ENCODE measurements at places on chromosomes 7 and 10.

GRCh38 chr10:8513155-8514147, 459.0 kb downstream of the GATA3 start:
- no peak for DNase-seq

GRCh38 chr7:54390565-54390964, 151.6 kb upstream of the VSTM2A start:
- no peak for DNase-seq

- no peak for DNase-seq
Measured at GRCh38 chr7:128894101-128894440, 16.4 kb downstream of the KCP start.

DNA sequence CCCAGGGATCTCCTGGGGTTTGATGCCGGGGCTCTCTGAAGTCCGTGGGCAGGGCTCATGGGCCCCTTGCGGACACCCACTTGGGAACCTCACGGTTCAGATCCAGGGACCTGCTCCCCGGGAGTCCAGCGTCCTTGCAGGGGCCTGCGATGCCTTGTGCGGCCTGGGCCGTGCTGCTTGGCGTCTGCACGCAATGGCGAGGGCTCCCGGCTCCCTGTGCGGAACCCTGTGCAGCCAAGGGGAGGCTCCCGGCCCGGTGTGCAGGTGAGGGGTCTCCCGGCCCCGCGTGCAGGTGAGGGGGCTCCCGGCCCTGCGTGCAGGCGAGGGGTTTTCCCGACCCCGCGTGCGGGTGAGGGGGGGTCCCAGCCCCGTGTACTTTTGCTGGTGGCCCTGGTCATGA, 146.7 kb downstream of the DNAJB6 start:
- no peak for DNase-seq

DNA sequence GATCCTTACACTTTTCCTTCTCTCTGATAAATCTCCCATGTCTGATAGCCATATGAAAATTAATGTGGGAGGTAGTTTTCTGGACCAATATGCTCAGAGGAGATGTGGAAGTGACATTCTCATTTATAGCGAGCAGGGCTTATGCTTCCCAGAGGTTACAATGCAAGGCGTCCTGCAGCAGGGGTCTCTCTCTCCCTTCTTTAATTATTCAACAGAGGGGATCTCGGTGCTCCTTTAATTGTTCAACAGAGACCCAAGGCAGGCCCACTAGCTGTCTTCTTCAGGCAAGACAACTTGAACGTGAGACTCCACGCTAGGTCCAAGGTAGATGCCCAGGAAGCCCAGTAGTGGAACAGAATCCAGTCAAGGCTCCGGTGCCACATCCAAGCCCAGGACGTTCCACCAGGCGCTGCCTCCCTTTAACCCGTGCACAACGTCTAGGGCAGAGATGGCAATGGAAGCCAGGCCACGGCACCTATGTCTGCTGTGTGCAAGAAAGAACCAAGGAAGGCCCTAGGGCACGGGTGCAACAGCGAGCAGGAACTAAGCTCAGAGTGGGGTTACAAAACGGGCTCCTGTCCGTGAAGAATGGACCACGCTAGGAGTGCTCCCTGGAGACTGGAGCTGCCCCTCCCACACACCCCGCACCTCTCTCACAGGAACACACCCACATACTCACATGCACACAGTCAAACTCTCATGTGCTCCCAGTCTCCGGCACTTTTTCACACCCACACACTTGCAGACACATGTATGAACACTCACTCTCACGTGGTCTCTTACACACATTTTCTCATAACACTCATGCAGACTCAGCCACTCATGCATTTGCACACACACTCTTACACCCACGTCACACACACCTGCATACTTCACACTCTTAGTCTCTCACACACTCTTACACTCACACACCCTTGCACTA, 230.4 kb downstream of the TNS3 start:
- no peak for DNase-seq

DNA sequence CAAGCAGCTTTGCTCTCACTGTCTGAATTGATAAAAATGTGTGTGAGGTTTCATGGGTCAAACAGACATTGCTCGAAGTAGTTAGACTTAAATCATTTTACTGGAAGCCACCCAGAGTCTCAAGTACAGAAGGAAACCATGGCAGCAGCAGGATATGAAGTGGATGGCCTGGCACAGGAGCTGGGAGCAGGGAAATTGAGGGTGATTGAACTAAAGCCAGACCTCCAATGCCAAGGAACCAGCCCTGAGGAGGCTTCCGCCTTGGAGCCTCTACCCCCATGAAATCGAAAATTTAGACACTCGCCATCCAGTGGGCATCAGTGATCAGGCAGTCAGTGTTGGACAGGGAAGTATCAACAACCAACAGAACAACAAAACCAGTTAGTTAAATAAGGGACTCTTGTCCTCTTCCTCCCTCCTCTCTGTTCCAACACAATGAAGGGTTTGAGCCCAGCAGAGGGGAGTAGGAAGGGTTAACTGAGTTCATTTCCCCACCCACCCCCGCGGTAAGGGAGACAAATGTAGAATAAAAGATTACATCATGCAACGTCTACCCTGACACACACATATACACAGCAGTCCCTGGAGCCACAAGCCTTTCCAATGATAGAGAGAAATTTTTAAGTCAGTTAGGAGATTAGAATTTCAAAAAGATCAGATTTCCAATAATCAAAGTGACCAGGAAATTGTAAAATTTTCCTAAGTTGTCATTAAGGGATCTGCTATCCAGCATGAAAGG, 156.3 kb downstream of the SLC16A9 start:
- DNase-seq = no peak

DNA sequence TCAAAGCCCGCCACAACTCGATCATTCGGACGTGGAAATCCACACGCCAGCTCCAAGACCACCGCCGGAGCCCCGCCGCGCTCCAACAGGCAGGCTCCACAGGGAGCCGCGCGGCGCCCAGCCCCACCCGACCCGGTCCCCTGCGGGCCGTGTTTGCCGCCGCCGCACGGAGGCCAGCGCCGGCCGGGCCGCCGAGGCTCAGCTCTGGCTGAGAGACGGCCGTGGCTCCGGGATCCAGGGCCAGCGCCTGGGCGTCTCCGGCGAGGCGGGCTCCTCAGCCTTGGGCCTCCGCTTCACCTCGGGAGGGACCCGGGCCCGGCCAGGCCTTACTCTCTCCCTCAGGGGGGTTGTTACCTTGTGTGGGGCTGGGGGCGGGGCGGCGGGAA, 333 bp downstream of the SMNDC1 start:
- DNase-seq = peak; percentile 41

- peak; percentile 3 for DNase-seq
Measured at GRCh38 chr7:91784469-91784868, 96.0 kb downstream of the MTERF1 start.

DNA sequence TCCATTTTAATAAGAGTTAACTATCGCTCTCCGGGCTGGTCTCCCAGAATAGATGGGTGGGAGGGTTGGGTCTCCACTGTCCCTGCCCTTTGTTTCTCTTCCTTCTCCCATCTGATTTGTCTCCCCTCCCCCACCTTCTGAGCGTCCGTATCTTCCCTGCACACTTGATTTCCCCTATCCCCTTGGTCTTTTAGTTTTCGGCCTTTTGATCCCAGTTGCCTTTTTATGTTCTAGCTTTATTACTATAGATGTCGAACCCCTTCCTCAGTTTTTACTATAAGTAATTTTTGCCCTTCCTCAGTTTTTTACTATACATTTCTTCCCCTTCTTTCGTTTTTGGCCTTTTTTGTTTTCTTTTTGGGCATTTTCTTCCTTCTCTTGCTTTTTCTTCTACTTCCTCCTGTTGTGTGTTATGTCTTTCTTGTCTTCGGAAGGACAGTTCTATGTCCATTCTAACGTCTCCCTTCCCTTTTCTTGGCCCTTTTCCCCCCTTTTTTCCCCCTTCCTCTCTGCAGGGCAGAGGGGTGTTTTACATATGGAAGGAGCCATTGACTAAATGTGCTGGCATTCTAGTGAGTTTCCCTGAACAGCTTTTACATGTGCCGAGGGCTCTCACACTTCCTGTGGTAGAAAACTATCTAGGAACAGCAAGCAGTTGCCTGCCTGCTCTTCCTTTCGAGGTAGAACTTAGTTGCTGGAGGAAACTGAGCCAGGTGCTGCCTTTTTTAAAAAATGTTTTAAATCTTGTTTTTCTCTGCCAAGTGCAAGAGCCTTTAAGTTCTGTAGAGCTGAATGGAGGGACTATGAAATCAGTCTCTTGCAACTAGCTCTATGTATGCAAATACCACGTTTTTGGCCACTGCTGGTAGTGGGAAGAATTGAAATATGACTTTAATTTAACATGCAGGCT, 2.8 kb downstream of the TET1 start:
- peak; percentile 8 for DNase-seq

DNA sequence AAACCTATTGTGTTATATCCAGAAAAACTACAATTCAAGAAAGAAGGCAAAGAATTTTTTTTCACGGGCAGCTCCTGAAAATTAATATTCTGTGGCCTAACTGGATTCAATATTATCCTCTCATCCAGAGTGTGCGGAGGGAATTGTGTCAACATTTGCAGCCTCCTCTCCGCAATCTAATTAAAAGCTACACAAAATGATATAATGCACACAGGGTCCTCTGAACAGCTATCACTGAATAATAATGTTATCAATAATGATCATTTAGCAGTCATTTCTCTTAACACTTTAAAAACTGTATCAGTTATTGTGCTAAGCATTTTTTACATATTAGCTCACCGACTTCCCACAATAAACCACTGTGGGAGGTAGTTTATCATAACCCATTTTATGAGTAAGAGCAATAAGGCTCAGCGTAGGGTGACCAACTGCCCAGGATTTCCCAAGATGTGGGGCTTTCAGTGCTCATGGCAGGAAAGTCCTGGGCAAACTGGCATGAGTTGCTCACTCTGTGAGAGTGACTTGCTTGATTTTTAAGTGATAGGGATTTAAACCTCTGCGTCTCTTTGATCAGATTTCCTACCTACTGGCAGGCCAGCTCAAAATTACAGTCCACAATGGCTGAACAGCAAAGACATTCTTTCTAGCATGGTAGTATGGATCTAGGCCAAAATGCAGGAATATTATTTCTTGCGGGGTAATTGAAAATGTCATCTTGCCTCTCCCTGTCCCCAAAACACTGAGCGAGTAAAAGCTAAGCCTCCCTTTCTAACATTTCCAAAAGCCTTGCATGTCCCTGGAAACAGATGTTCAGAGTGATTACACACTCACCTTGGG, 65.7 kb downstream of the AOAH start:
- DNase-seq = no peak

GRCh38 chr10:119801998-119802538, 70.6 kb downstream of the MCMBP start:
- DNase-seq = peak; percentile 57

- DNase-seq = peak; percentile 18
Measured at GRCh38 chr10:129501652-129502436, 34.8 kb downstream of the MGMT start.

DNA sequence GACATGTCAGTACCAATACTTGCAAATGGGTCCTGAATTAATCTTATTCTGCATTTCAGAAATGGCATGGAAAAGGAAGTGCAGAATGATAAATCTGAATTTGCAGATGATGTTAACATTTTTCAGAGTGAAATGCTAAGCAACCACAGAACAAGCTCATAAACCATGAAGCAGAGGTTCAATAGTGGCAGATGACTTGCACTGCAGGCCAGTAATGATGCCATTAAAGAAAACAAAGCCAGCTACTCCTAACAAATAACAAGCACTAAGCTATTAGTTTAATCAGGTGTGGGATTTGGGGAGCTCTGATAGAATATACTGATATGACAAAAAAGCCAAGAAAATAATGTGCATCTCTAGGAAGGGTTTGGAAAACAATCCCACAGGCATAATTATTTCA, 85.4 kb downstream of the FAM13C start:
- no peak for DNase-seq

DNA sequence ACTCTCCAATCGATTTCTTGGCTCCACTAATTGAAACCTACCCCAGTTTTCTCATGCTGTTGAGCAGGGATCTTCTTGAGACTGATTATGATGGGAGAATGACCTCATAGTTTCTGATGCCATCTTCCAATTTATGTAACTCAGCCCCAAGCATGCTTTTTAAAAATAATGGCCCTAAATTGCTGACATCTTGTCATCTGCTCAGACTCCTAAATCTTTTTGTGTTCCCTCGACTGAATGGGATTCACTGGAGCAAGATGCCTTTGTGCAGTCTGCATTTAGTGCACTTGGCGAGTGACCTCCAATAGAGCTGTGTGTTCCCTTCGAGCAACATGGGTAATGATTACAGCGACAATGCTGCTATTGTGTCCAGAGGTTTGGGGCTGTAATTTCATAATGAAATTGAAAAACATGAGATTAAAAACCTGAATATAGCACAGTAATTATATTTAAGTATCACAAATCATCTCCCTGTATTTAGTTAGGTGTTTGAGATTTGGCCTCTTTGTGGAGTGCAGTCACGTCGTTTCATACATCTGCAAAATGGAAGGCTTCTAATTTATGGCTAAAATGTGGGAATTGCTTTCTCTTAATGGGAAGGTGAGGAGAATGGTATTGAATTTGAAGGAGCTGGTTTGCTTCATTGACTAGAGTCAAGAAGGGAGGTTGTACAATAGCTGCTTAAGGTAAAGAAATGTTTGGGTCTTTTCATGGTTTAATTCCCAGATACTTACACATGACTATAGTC, 192.9 kb downstream of the AUTS2 start:
- no peak for DNase-seq

GRCh38 chr7:121558288-121558687, 162.2 kb upstream of the FAM3C start:
- DNase-seq = no peak

DNA sequence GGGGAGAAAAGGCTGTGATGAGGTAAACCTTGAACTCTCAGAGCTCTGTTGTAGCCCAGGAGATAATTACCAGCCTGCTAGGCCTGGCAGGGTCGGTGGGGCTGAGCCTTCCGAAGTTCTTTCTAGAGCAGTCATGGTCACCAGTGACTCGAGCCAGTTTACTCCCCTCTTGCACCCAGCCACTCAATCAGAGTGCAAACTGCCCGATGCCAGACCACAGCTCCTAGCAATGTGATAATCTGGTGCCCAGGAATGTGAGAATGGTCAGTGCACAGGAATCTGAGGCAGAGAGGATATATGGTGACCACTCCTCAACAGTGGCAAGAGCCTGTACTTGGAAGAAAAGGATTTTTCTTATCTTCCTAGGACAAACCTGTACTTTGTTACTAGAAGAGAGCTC, 46.4 kb upstream of the KMT2E start:
- DNase-seq = no peak

GRCh38 chr10:4074545-4075407, 289.8 kb upstream of the KLF6 start:
- DNase-seq = no peak

- no peak for DNase-seq
Measured at GRCh38 chr10:30709700-30710358, 80.3 kb upstream of the LYZL2 start.

DNA sequence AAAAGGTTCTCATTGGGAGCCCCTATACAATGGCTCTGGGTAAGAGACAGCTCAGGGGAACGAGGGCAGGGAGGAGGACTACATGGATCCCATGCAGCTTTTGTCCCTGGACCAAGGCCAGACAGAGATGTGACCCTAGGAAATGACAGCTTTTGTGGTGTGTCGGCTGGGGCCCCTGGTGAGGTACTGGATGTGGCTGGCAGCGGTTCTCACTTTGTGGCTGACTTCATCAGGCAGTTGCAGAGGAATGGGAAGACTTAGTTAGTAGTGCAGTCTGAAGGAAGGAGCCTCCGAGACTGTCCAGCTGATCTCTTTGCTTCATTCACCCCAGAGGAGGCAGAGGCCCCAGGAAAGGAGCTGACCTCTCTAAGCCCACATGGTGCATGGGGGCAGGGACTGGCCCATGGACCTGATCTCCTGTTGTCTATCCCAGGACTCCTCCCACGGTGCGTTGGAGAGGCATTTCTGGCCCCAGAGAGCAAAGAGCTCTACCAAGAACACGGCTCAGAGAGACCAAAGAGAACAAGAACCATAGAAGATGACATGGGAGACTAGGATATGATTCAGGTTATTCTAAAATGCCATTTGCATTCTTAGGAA, 202.9 kb downstream of the RPS24 start:
- no peak for DNase-seq

- no peak for DNase-seq
Measured at GRCh38 chr7:70881167-70881847, 250.6 kb upstream of the GALNT17 start.

Data from GM12865 (cell line).